ENCODE measurements at places on chromosomes 2 and 18.

GRCh38 chr2:159140070-159140769, 146.3 kb downstream of the WDSUB1 start:
- DNase-seq: no peak

DNA sequence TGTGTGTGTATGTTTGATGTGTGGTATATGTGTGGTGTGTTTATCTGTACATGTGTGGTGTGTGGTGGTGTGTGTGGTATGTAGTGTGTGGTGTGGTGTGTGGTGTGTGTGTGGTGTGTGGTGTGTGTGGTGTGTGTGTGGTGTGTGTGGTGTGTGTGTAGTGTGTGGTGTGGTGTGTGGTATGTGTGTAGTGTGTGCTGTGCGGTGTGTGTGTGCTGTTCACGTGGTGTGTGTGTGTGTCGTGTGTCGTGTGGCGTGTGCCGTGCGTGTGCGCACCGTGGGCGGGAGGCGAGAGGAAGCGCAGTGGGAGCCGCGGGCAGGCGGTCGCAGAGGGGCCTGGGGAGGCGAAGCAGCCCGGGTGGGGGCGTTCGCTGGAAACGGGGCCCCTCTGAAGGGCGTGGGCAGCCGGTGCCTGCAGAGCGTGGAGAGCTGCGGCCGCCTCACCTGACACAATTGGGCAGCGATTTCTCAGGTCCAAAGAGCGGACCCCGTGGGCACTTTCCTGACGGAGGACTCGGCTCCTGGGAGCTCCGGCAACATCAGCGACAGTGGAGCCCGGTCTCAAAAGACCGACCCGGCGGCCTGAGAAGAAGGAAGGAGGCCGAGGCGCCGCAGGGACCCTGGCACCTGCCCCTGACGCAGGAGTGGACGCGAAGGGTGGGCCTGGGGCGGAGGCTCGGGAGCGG, 741.1 kb upstream of the SALL3 start:
- no peak for DNase-seq

DNA sequence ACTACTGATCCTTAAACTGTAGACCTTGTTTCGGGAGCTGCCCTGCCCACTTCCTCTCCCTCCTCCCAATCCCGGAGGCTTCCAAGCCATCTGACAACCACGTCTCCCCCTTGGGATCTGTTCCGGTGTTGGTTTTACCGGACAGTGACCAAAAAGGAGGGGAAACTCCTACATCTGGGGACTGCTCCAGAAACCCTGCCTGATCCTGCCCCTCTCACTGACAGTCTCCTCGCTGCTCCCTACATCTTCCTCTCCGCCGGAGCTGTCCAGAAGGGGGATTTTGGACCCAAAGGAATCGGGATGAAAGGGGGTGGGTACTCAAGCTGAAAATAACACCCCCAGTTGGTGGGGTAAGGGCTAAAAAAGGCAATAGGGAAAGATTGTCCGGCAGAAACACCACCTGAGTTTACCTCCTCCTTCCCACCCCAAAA, 1.5 kb downstream of the INO80D start:
- peak; percentile 51 for DNase-seq

DNA sequence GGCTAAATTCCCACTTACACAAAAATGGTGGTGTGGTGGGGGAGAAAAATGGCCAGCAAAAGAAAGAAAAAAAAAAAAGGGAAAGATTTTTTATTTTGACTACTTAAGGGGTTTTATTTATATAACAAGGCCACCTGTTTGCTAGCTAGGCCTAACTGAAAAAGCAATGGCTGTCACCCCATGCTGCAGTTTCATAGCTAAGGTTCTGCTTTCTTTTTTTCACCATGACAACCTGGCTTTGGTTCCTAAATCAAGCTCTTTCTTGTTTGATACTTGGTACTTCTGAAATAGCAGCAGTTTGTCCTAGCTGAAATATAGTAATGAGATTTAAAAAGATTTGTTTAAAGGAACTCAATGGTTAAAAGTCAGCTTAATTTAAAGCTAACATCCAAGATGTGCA, 433.2 kb upstream of the MEX3C start:
- no peak for DNase-seq

GRCh38 chr18:37243741-37244140, 321.9 kb downstream of the CELF4 start:
- DNase-seq: no peak

Measured in CMK (cell line).